GDM1 (cell line): ENCODE measurements at places on chromosomes 3 and 15.

GRCh38 chr15:67197364-67197695 is 57.1 kb downstream of the AAGAB start:
- no peak for DNase-seq

DNA sequence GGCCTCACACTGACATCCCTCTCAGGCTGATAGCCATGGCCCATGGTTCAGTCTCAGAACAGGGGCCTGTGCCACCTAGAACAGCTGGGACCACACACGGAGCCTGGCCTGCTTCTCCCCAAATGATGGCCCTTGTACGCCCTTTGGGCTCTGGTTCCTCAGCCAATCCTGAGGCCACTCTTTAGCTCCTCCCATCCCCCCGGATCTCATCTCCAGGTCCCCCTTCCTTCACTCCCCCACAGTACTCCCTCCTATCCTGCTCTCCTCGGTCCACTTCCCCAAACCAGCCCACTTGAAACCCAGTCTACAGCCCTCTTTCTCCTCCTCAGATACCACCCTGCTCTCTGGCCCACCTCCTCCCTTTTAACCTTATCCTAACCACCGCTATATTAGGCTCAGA is 17.8 kb upstream of the ZFYVE19 start:
- no peak for DNase-seq

- no peak for DNase-seq
Measured at GRCh38 chr3:55664387-55664786, 177.3 kb upstream of the WNT5A start.

DNA sequence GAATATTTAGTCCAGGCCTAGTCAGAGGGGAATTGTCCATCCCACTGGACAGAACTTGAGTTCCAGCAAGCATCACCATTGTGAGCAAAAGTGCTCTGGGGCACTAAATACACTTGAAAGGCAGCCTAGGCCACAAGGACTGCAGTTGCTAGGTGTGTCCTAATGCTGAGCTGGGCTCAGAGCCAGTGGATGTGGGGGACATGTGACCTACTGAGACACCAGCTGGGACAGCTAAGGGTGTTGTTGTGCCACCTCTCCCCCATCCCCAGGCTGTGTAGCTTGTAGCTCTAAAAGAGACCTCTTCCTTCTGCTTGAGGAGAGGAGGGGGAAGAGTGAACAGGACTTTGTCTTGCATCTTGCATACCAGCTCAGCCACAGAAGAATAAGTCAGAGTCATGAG is 120.9 kb downstream of the DTWD1 start:
- no peak for DNase-seq

- no peak for DNase-seq
Measured at GRCh38 chr3:5390221-5390620, 202.7 kb downstream of the EDEM1 start.

- DNase-seq = no peak
Measured at GRCh38 chr3:100902572-100902971, 90.6 kb downstream of the ABI3BP start.

DNA sequence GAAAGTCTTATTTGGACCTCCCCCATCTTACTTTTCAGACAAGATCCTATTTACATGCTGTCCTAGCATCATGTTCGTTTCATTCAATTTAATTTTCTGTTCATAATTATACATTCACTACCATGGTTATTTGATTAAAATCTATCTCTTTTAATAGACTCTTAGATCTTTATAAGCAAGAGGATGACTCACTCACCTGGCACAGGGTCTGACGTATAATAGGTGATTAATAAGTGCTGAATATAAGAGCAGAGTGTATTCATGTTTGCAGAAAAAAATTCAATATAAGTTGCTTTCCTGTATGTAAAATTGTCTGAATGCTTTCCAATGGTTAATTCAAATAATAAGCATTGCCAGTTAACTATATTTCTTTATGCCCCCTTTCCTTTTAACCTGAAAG is 165.5 kb upstream of the CBLB start:
- DNase-seq = no peak

DNA sequence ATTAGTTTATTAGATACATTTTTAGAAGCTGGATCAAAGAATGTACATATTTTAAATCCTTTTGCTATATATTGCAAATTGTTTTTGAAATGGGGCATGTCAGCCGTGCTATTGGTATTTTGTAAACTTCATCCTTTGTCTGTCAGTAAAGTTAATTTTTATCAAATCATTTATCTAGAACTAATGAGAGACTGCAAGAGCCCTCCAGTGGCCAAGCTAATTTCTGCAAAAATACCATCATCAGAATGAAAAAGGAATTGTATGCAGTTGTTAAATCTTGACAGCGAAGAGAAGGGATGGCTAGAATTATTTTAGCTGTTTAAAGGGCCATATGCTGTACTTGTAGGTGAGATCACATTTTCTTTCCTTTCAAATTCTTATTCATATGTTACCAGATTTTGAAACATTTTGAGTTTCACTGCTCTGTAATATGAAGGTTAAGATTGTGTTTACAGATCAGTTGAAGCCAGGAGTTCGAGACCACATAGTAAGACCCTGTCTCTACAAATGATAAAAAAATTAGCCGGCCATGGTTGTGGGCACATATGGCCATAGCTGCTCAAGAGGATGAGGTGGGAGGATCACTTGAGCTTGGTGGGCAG is 8.1 kb upstream of the CLDN11 start:
- no peak for DNase-seq

DNA sequence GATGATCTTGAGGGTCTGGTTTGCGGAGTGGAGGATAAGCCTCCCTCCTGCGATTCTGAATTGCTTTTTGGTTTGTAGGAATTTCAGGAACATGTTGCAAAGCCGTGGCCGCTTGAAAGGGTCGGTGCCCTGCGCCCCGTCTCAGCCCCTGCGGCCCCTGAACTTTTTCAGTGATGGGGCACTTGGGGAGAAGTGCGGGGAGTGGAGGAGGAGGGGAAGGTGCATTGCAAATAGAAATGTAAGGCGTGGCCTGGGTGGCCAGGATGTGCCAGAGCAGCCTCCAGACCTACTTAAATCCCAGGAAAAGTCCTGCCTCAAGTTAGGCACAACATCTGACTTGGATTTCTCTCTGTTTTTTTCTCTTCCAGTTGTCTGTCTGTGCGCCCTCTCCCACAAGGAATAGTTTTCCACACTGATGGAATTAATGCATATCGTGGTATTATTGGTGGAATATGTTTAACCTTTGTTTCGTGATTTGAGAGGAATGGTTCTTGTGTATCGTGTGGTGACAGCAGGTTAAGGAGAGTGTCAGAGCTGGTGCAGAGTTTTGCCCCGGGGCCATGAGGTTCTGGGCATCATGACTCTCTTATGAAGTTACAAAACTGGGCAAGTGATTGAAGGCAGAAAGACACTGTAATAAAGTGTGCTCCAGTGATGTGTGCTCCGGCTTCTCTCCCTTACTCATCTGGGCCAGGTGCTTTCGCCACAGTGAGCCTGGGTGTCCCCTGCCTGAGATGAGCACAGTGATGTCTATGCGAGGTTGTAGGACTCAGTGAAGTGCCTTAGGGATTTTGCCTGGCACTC is 153.8 kb downstream of the PGPEP1L start:
- DNase-seq = no peak

- no peak for DNase-seq
Measured at GRCh38 chr15:25862472-25863110, 536 bp downstream of the ATP10A start.

GRCh38 chr15:87032295-87032694 is 952.6 kb downstream of the AGBL1 start:
- DNase-seq = no peak

DNA sequence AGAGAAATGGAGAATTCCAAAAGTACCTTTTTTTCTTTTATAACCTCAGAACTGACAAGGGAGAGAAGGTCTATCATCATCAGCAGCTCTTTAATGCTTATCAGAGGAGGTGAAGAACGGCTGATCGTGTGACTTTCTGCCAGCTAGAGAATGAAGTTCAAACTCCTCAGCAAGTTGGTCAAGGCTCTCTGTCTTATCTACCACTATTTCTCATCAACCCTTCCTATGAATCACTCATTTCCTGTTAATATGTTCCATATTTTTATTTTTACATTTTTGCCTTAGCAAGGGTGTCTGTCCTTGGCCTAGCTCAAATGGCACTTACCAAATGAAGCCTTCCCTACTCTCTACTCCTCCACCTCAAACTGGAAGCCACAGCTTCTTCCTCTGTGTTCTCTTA is 73.1 kb upstream of the TSPAN3 start:
- no peak for DNase-seq

DNA sequence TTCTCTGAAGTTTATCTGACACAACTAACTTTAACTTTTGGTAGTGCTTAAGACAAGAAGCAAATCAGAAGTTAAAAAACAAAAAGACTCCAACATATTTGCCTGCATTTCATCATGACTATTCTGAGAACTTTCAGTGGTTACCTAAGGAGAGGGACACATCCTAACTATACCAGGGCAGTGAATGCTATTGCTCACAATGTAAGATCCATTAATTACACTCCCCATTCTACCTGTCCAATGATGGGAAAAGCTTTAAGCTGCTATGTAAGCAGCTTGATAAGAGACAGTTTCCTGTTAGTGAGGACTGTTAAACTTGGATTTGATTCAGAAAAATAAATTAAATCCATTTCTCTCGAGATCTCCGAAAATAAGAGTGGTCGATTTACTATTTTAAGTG is 37.5 kb downstream of the SERPINI1 start:
- no peak for DNase-seq

DNA sequence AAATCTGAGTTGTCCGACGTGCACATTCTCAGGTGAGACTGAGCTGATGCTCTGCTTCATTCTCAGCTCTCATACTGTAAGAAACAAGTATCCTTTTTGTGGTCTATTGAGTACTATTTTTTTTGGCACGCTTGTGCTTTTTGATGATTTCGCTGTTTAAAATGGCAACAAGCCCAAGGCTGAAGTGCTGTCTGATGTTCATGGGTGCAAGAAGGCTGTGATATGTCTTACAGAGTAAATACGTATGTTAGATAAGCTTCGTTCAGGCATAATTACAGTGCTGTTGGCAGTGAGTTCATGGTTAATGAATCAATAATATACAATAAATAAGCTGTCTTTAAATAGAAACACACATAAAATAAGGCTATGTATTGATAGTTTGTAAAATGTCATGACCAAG is 27.2 kb downstream of the AQR start:
- DNase-seq = no peak

- no peak for DNase-seq
Measured at GRCh38 chr3:123154020-123154985, 47.4 kb upstream of the SEC22A start.

- DNase-seq = no peak
Measured at GRCh38 chr3:171231361-171231760, 204.8 kb upstream of the SLC2A2 start.

- no peak for DNase-seq
Measured at GRCh38 chr3:130250982-130251381, 94.5 kb upstream of the COL6A5 start.

GRCh38 chr3:63986146-63986545 is 37.1 kb downstream of the PSMD6 start:
- DNase-seq = no peak

- no peak for DNase-seq
Measured at GRCh38 chr15:68638953-68639515, 60.2 kb downstream of the CORO2B start.

DNA sequence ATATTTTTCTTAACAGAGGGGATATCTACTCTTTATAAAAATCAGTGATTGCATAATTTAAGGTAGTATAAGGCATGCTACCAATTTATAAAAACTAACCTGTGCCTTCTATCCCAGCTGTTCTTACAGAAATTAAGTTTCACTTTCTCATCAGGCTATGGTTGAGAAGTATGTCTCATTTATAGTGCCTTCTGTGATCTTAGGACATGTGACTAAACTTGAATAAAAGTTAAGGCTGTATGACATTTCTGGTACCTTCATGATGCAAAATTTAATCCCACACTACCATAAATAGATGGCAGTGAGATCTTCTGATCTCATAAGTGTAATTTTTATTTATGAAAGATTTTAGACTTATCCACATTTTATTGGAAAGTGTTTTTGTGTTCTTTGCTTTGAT is 12.6 kb downstream of the TIPARP start:
- DNase-seq = no peak

DNA sequence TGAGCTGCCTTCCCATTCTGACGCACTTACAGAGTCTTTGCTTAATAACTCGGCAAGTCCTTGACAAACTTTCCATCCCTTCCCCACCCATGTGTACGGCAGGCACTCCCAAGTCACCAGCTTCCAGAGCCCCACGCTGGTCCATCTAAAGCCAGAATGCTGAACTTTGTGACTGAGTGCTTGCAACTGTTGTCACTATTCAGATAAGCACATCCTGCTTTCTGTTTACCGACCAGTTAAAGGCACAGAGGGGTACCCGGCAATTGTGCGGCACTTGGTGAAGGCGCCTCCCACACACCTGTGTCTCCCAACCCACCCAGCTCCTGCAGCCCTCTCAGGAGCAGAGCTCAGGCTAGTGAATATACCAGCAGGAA is 430.6 kb downstream of the FOXP1 start:
- no peak for DNase-seq

- no peak for DNase-seq
Measured at GRCh38 chr3:37197810-37198371, 23.5 kb upstream of the LRRFIP2 start.

DNA sequence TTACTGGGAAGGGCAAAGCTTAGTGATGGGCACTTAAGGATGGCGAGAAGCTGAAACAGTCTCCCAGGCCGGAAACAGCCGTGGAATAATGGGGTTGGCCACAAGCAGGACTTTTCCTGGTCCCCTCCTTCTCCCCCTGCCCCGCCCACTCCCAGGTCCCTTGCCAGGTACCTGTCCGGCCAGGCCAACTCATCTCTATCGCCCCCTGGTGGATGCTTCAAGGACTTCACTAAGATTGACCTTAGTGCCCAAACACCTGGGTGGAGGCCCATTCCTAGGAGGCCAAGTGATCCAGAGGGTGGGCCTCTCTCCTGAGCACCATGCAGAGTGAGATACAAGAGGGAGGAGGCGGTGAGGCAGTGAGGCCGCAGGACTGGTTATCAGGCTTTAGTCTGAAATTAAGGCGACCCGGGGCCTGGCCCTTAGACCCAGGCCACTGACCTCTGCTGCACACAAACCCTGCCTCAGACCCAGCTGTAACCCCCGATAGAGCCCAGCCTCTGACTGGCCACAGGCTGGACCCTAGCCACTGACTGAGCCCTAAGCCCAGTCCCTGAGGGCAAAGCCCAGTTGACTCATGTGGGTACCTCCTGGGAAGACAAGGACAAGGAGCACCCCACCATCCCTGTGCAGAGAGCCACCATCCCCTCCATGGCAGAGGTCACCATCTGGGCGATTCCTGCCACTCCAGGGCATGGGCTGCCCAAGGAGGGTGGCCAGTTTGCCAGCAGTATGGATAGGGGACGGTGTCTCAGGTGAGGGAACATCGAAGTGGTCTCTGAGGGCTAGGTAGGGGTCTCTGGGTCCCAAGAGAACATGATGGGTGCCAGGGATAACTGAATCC is 37.6 kb downstream of the VIPR1 start:
- DNase-seq = no peak

- no peak for DNase-seq
Measured at GRCh38 chr3:44476181-44476611, 1.3 kb downstream of the ZNF445 start.

- DNase-seq = no peak
Measured at GRCh38 chr3:139771331-139771730, 93.6 kb upstream of the NMNAT3 start.

GRCh38 chr3:149460117-149460516 is 14.4 kb upstream of the TM4SF4 start:
- no peak for DNase-seq

- peak; percentile 53 for DNase-seq
Measured at GRCh38 chr15:98177966-98178592, 217.6 kb downstream of the ARRDC4 start.

- no peak for DNase-seq
Measured at GRCh38 chr3:127639173-127640041, 10.4 kb downstream of the PODXL2 start.

GRCh38 chr3:172310428-172310760 is 137.9 kb downstream of the GHSR start:
- DNase-seq = no peak

- DNase-seq = no peak
Measured at GRCh38 chr3:188335656-188336055, 181.7 kb downstream of the LPP start.
